Diencephalon (tissue), 1 donor: ENCODE measurements at places on chromosomes 7 and 10. TPM values are rescaled to one million over a fixed set of nuclear protein-coding genes. Genes with fewer than 3 reads are reported as not detected.

STRIP2 gene
- 81.4 TPM for total RNA-seq

LRRC17 gene
- 33.2 TPM for total RNA-seq

MOSPD3 gene
- 11.3 TPM for total RNA-seq

CPVL gene
- 14.1 TPM for total RNA-seq

LRGUK gene
- total RNA-seq: 11.8 TPM
